Stimulated activated CD4-positive, alpha-beta T cell treated with anti-CD3 and anti-CD28 coated beads, Interleukin-4, amount 100 ng/mL, for 1 hour (primary cell): ENCODE measurements at places on chromosomes 3 and 15.

DNA sequence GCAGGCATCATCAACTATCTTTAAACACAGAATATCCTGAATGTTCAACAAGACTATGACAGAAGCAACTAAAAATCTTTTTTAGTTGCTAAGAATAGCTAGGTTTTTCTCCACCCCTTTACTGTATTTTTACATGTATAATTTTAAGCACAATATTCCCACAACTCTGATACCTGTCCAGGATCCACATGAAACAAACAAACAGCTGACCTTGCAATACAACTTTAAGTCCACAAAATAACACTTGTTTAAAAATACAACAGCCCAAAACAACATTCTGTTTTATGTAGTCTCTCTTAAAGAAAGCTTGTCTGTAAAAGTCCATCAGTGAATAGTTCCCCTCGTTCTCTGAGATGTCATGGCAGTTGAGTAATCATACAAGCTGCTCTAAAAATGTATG, 41.1 kb downstream of the IFT57 start:
- no peak for DNase-seq

DNA sequence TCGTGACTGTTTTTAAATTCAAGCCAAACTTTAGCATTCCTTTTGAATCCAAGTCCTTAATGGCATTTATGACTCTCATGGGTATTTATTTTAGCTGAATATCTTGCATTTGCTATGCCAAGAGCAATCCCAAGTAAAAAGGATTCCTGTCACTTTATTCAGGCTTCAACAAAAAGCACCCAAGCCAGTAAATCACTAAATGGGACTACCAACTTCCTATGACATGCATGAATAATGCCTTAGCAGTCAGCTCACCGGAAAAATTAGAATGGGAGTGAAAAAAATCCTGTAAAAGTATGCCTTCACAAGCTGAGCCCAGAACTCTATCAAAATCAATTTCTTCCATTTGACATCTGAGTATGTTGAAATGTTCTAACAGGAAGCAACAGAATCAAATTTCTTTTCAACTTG, 1297.9 kb downstream of the ROBO2 start:
- DNase-seq, result no peak

GRCh38 chr3:148309390-148310035, 388.2 kb upstream of the AGTR1 start:
- no peak for DNase-seq

DNA sequence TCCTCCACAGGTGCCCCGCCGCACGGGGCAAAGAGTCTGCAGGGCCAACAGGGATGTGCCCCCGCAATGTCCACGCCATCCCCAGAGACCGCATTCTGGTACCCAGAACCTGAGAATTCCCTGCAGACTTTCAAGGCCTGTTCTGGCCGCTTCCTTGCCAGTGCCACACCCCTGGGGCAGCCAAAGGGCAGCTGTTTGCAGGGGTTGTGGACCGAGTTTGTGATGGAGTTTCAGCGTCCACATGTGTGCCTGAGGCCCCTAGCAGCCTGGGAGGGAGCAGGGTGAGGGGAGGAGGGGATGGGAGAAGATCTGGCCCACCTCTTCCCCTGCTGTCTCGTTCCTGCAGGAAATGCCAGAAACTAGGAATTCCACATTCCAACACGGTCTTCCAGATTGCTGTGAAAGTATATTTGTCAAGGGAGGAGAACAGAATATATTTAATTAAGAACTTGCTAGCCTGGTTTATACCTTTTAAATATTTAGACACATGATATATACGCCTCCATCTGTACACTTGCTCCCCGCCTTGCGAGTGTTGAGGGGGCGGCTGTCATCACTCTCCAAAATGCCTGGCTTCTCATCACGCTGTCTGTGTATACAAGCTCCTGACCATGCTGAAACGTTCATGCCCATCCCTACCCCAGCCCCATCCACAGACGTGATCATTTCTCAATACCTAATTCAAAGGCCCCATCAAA, 31.1 kb upstream of the RASA2 start:
- DNase-seq, result no peak

DNA sequence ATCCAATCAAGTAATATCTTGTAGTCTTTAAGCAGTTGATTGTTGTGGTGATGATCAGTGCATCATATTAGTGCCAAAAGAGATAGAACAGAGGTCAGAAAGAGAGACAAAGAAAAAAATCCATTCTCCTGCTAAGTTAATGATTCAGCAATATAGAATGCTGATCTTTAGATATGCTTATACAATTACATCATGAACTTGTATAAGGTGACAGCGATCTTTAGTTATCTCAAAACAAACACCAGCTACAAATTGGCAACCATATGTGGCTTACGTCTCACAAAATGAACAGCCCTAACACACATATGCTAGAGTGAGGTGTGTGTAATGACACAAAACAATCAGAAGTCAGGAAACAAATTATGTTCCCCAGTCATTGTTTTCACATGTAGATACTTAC, 12.5 kb downstream of the LSAMP start:
- DNase-seq, result no peak

- DNase-seq, result no peak
Observed at GRCh38 chr15:101450403-101451265, 38.9 kb downstream of the PCSK6 start.

DNA sequence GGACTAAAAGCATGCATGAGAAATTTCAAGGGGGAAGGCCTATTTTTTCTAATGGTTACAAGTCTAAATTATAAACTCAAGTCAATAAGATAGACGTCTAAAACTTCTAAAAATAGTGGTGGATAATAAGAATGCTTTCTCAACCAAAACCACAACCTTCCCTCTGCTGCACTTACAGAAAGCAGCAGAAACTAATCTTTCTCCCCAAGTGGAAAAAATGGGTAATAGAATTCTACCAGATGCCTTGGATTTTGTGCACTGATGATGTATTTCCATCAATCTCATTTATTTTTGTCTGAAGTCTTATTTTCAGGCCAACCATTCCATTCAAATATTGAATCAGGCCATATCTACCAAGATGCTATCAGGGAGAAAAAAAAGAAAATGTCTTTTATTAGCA, 344.7 kb downstream of the NEK10 start:
- no peak for DNase-seq

DNA sequence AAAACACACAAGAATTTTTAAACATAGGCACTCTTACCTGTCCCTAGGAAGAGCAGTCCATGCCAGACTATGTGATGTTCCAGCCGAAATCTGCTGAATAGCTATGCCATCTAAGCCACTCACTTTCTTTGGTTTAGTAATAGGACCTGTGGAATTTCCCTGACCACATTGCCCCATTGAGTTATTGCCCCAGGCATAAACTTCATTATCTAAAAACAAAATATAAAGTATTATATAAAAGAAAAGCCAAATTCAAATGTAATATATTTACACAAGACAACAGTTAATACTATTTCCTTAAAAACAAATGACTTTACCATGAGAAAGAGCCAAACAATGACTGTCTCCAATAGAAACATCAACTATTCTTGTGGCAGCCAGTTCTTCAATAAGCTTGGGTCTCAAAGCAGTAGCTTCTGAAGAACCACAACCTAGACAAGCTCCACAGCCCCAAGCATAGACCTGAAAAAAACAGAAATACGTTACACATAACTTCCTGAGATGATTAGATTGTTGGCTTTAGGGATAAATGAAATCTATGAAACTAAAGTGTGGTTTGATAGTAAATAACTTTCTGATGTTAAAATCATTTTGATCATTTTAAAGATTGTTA, 84.3 kb downstream of the HERC1 start:
- no peak for DNase-seq

GRCh38 chr3:87287011-87287410, 10.6 kb upstream of the POU1F1 start:
- no peak for DNase-seq

- peak; percentile 77 for DNase-seq
Observed at GRCh38 chr3:184711493-184712247, at the start of gene MAGEF1. Gene MAGEF1, minus strand, starts transcription at chr3:184712064. Its CDS starts 243 bp downstream, at chr3:184711821.

- DNase-seq, result no peak
Observed at GRCh38 chr15:94793207-94793606, 561.8 kb downstream of the MCTP2 start.

GRCh38 chr3:196012481-196012880, 69.4 kb downstream of the TFRC start:
- no peak for DNase-seq

DNA sequence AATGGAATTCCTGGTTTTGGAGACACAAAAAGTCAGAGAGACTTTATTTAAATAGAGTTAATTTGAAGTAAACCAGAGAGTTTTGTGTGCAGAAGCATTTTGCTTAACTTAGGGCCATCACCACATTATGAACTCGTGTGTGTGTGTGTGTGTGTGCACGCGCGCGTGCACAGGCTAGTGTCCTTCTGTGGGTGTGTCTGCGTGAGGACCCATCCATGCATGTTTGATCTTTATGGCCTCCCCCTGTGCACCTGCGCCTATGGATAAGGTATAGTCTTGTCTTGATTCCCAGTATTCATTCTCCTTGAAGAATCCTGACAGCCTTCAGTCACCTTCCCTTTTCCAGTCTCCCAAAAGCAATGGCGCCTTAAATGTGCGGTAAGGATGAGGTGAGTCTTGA, 26.0 kb downstream of the MUC20 start:
- no peak for DNase-seq

DNA sequence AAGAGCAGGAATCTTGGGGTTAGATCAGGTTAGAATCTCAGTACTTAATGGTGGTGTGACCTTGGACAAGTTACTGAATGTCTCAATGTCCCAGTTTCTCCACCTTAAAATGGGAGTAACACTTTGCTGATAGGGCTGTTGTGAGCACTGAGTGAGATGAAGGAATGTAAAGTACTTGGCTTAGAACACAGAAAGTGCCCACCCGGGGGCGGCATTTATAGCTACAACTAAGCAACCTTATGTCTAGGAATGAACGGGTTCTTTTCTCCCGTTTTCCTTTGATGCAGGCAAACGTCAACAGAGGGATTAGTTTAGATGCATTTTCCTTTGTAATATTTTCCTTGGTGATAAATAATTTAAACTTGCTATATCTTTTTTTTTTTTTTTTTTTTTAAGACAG, 176.6 kb downstream of the USP13 start:
- DNase-seq, result no peak

- no peak for DNase-seq
Observed at GRCh38 chr3:142315083-142315482, 89.7 kb upstream of the GK5 start.
